ENCODE measurements at places on chromosomes 1 and 21.

- no peak for DNase-seq
These were observed 220.7 kb upstream of the VAMP3 start for GRCh38 chr1:7550261-7550865.

- DNase-seq = no peak
These were observed 559.5 kb upstream of the CHRM3 start for GRCh38 chr1:238826891-238827290.

DNA sequence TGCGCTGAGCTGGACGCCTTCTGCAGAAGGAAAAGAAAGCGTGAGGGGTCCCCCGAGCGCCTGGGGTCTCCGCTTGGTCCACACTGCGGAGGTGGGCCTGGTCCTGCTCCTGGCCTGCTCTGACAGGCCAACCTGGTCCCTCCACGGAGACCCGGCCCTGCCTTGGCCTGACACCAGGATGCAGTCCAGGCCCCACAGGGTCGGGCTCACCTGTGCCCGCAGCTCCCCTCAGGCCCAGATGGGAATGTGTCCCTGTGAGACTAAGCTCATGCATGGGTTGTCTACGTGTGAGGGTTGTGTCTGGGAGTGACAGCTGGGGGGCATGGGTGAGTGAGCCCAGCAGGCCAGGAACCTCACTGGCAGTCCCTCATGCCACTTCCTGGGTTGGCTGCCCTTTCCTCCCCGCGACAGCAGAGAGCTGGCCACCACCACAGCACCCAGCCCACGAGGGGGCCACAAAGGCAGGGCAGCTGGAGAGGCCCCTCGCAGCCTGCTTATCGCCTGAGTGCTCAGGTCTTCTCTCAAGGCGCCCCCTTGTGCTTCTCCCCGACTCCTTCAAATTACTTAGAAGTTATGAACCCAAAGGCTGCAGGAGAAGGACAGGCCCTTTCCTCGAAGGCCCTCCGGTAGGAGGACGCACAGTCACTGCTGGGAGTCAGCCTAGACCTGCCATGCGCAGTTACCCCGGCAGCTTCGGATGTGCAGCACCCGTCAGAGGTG is 41.1 kb downstream of the SLC45A1 start:
- no peak for DNase-seq

DNA sequence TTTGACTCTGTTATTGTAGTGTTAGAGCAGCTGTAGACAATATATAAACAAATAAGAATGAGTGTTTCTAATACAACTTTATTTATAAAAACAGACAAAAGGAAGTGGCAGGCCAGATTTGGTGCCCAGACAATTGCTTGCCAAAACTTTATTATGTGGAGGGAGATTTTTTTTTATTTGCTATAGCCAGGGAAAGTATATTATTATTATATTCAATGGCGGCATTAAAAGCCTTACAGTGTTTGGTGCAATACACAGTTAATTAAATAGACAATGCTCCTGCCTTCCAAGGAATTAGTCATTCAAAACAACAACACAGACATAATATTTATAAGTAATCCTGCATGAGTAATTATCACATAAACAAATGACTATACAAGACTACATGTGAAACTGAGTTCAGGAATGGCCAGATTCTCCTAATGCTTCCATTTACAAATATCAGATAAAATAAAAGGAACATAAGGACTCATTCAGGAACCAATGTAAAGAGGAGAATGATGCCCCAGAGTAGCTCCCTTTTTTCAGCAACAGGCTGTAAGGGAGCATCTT is 10.6 kb upstream of the RC3H1 start:
- DNase-seq = no peak

DNA sequence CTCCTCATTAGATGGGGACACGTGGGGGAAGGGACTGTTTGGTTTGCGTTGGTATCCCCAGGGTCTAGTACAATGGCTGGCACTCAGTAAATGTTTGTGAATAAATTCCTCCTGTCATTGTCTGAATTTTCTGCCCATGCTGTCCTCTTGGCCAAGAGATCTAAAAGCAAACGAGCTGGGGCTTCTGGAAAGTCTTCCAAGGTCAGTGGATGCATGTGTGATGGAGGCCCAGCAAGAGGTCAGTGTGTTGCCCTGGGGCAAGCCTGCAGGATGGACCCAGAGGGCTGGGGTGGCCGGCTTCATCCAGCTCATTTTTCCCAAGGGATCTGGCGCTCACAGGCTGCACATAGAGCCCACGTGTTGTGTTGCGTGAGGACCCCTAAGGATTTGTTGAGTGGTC is 30.0 kb upstream of the JUN start:
- DNase-seq = no peak

- no peak for DNase-seq
These were observed 59.4 kb downstream of the SLC30A7 start for GRCh38 chr1:100955322-100955721.

GRCh38 chr1:226874579-226875425 is 4.4 kb downstream of the PSEN2 start:
- DNase-seq = peak; percentile 26

GRCh38 chr1:207006083-207006482 is 26.5 kb downstream of the C1orf116 start:
- no peak for DNase-seq

GRCh38 chr1:192527950-192528349 is 47.6 kb upstream of the RGS1 start:
- no peak for DNase-seq

DNA sequence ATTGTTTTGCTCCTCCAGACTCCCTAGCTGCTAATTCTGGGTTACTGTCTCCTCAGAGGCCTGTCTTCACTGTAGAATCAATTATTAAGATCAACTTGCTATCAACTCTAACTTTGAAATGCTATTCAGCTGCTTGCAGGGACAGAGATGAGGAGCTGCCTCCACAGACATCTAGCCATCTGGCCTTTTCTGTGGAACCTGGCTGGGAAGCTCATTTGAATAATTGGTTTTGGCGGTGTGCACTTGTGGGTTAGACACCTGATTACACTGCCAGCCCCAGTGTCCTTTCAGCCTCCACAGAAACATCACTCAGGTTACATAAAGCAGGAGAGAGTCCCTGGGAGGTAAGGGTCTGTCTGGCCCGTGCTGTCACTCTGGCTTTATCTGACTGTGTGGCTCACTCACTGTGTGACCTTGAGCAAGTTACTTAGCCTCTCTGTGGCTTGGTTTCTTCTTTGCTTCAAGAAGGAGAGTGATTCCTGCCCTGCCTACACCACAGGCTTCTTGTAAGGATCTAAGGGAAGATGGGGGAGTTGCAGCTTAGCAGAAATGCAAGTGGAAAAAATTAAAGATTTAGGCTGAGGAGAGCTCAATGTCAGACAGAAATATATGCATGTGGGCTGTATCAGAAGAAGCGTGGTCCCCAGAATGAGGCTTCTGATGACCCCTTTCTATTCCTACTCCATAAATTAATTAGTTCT is 131.6 kb downstream of the BEND5 start:
- no peak for DNase-seq

DNA sequence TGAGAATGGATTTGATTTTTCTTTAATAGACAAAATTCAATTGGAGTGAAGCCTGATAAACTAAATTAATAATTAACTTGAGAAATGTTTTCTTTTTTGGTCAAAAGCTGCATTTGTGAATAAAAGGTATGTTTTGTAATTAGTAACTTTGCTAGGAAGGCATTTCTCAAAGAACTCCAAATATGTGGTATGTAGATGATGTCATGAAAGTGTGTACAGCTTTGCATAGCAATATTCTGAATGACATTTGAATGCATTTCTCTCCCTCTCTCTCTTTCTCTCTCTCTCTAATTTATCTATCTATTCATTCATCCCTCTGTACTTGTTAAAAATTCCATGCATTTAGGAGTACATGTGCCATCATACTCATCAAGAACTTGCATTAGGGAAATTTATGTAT is 109.1 kb upstream of the ADAMTS5 start:
- no peak for DNase-seq

DNA sequence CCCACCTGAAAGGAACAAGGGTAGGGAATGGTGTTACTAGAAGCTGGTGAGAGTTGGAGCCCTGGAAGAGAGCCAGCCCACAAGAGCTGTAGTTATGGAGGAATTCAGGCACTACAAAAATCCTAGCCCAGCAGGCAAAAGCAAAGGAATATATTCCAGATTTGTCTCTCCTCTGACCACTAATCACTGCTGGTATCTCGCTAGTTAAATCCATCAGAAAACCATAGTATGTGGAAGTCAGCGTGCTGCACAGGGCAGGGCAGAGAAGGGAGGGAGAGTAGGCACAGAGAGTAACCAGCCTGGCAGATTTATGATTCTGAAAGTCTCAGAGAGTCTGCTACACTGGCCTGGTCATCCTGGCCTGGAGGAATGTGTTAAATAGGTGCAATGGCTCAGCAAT is 88.6 kb downstream of the SELENOF start:
- DNase-seq = no peak

GRCh38 chr21:44716984-44717383 is 5.6 kb upstream of the TSPEAR start:
- no peak for DNase-seq

DNA sequence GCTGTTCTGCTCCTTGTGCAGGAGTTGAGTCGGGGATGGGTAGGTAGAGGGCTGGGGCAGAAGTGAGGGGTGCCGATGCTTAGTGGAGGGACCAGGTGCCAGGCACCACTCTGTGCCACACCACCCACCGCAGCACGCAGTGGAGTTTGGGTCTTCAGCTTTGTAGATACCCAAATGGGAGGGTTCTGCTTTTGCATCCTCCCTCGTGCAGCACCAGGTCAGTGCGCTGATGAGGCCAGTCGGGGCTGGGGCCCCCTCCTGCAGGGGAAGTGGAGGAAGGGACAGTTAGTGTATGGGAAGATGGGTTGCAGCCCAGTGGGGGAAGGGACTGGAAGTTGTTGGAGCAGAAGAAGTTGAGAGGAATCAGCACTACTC is 244.0 kb downstream of the RHOU start:
- no peak for DNase-seq

- no peak for DNase-seq
These were observed at the start of gene PLA2G5 for GRCh38 chr1:20069874-20070273. Gene PLA2G5 (plus strand): TSS chr1:20070194. CDS start chr1:20084831, 14,637 bp downstream.

GRCh38 chr1:233114159-233114558 is 163.7 kb downstream of the NTPCR start:
- no peak for DNase-seq

GRCh38 chr1:29808141-29808995 is 572.0 kb downstream of the PTPRU start:
- DNase-seq = no peak

GRCh38 chr1:84871181-84871580 is 21.8 kb downstream of the LPAR3 start:
- DNase-seq = no peak

- DNase-seq = no peak
These were observed 30.6 kb downstream of the C2CD2 start for GRCh38 chr21:41923186-41923585.
